ENCODE measurements at places on chromosomes 5 and 9.

- no peak for DNase-seq
These were observed 294.5 kb downstream of the CTNND2 start for GRCh38 chr5:11609570-11610303.

GRCh38 chr5:172439785-172440477 is 14.4 kb downstream of the SH3PXD2B start:
- DNase-seq, result no peak

DNA sequence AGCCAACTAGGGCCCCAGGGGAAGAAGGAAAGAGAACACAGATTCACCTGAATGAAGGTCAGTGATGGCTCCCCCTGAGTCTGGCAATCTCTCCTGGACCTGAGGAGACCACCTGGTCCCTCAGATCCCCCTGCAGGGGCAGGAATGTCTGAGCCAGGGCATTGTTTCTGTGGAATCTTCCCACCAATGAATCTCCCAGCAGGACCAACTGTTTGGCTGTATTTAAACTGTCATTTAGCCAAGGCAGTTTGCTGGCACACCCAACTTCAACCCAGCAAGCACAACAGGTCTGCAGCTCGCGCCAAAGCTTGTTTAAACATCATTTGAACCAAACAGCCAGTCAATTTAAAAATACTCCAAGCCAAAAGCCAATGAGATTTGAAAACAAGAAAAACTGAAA is 92.6 kb downstream of the SH3TC2 start:
- no peak for DNase-seq

DNA sequence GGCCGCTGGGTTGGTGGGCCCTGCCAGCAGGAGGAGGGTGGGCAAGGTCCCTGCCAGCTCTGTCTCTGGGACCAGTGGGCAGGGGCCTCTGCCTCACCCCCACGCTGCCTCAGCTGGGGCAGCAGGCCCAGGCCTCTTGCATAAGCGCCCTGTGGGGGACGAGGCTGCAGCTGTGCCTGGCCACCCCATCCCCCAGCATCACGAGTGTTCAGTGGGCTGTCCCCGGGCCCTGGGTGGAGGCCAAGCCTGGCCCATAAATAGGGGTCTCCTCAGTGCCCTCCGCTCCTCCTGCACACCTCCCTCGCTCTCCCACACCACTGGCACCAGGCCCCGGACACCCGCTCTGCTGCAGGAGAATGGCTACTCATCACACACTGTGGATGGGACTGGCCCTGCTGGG is at the start of gene PTGDS:
TSS of gene PTGDS (plus strand) at position 282 of the 400 bp plus-strand sequence. CDS start at position 357, 75 bp downstream.
- no peak for DNase-seq

DNA sequence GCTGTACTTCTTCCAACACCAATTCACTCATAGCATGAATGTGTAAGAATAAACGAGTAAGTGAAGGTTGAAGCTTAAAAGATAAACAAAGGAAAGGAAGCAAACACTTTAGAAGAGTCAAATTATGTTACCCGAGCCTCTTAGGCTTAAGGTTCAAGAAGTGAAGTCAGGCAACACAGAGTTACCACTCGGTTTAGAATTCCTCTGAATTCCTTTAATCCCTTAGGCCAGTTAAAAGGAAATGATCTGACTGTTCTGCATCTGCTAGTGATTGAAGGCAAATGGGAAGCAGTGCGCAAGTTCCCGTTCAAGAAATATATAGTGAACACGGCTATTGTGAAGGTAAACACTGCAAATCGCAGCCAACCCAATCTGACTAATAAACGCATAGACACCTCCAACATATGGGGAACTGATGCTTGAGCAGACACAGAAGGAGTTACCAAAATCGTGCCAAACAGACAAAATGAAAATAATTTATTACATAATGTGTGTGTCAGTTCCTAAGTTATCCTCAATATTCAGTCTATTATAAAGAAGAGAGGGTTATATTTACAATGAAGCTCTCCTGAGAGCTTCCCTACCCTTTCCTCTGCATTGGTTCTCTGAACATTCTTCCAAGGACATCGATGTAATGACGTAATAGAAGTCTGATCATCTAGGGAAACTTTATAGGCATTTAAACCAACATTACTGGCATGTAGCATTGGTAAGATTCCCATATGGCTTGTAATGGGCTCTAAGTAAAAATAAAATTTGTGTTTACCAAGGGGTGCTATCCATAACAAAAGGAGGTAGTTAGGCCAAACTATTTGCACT is 837.1 kb upstream of the ZNF608 start:
- no peak for DNase-seq

DNA sequence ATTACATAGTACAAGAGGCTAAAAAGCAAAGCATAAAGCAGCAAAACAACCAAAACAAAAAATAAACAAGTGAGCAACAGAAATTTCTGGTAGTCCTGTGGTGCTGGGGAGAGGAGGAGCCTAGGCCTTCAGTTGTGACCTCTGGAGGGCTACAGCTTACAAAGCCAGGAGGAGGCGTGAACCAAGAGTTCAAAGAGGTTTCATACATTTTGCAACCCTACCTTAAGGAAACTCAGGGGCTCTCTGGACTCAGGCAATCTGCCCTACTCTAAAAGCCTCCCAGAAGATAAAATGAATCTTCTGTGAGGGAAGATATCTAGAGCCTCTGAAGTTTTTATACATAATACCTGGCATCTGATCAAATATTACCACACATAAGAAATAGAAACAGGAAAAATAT is 187.4 kb downstream of the AGTPBP1 start:
- no peak for DNase-seq

DNA sequence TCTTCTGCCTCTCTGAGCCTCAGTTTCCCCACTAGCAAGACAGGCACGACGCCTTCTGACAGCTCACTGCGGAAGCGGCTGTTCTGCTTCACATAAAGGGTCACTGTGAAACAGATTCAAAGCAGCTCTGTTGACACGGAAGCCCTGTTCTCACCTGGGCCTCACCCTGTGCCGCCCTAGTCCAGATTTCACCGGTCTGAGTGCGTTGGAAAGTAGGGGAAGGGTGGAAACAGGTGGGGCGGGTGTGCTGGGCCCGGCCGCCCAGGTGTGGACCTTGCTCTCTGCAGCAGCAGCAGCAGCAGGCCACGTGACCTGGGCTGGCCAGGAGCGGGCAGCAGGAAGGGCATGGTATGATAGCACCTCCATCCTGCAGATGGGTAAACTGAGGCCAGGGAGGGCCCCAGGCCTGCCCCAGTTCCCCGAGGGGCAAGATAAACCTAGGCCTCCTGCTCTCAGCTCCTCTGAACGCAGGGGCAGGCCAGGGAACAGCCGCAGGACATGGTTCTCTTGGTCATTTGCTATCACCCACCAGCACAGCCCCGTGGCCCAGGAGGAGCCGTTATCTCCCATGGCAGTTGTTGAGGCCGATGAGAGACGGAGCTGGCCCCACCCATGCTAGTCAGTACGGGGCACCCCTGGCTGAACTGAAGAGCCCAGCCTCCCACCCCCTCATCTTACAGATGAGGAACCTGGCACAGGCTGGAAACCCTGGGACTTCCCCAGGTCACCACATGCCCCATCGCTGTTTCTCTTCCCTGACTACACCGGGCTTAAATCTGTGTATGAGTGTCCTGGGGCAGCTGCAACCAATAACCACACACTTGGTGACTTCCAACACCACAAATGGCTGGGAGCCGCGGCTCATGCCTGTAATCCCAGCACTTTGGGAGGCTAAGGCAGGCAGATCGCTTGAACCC is 12.1 kb downstream of the PTGES2 start:
- no peak for DNase-seq

GRCh38 chr9:69045821-69046220 is 10.3 kb downstream of the FXN start:
- no peak for DNase-seq

- no peak for DNase-seq
These were observed 182.5 kb downstream of the NTRK2 start for GRCh38 chr9:84851935-84852585.

GRCh38 chr5:176747670-176748072 is 62.7 kb upstream of the UNC5A start:
- no peak for DNase-seq

DNA sequence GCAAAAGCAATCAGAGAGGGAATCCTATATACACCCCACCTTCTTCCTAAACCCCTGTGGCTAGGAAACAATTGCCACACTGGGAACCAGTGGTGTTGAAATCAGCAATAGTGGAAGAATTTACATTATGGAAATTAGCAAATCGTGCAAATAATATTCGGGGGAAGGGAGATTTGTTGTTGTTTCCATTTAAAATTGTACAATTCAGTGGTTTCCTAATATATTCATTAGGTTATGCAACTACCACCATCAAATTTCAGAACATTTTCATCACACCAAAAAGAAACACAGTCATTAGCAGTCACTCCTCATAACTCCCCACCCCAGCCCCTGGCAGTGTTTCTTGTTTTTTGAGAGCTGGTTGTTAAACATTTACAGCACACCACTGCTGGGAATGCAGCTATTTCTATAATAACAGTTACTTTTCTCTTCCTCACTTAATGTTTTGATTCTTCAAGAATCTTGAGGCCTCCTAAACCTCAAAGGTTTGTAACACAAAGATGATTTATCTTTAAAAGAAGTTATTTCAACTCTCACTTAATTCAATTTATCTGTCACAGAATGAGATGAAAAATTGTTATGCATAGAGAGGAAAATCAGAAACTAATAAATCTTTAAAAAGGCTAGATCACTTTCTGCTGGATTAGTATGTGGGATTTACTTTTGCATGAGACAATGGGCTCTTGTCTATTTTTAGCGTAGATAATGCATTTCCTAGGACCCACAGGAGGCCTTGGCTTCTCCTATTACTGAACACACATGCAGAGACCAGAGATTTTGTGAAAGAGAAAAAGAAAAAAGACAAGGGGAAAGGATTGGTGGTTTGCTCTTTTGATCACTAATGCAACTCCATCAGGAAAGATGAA is 91.8 kb upstream of the DAPK1 start:
- no peak for DNase-seq

DNA sequence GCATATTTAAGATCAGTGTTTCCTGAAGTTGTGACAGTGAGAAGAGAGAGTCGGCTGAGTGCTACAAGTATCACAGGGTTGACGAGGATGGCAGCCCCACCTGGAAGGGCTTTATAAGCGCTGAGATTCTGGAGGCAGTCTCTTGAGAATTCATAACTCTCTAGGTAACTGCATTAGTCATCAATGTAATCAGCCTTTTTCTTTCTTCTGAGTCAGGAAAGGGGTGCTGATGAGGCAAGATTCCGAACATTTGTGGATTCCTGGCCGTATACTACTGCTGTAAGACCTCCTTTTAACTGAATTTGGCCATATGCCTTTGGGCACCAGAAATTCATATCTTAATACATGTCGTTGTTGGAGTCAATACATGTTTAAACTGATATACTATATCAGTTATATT is 6.6 kb upstream of the RNF20 start:
- DNase-seq, result no peak

DNA sequence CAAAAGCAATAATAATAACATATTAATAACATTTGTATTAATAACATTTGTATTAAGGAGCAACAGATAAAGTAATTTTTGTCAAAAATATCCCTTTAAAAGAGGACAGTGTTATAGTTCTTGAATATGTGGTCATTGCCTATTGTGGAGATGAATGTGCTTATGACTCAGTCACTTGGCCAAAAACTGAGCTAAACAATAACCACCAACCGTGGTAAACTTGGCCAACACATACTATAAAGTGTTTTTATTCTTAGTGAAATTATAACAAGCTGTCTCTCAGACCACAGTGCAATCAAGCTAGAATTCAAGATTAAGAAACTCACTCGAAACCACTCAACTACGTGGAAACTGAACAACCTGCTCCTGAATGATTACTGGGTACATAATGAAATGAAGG is 159.2 kb upstream of the PLPPR1 start:
- no peak for DNase-seq

DNA sequence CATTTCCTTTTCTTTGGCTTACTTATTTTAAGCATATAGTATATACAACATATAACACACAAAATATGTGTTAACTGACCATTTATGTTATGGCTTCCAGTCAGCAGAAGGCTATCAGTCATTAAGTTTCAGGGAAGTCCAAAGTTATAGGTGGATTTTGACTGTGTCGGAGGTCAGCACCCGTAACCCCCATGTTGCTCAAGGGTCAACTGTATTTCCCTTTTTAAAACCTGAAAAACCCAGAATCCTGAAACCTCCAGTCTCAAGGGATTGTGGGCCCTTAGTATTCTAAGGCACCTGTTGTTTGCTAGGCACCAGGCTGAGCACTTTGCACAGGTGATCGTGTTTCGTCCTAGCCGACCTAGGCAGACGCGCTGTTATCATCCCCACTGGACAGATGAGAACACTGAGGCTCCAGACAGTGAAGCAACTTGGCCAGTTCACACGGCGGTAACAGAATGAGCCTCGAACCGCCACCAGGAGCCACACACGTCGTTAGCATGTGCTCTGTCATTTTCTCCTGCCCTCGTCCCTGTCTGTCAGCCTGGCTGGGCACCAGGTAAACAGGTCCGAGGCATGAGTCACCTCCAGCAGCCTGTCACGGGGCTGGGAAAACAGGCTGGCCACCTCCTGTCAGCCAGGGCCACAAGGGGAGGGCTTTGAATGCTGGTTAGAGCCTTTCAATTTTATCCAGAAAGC is 39.9 kb downstream of the DUSP1 start:
- DNase-seq, result no peak

GRCh38 chr9:79619930-79620329 is 48.2 kb downstream of the TLE4 start:
- DNase-seq, result no peak

DNA sequence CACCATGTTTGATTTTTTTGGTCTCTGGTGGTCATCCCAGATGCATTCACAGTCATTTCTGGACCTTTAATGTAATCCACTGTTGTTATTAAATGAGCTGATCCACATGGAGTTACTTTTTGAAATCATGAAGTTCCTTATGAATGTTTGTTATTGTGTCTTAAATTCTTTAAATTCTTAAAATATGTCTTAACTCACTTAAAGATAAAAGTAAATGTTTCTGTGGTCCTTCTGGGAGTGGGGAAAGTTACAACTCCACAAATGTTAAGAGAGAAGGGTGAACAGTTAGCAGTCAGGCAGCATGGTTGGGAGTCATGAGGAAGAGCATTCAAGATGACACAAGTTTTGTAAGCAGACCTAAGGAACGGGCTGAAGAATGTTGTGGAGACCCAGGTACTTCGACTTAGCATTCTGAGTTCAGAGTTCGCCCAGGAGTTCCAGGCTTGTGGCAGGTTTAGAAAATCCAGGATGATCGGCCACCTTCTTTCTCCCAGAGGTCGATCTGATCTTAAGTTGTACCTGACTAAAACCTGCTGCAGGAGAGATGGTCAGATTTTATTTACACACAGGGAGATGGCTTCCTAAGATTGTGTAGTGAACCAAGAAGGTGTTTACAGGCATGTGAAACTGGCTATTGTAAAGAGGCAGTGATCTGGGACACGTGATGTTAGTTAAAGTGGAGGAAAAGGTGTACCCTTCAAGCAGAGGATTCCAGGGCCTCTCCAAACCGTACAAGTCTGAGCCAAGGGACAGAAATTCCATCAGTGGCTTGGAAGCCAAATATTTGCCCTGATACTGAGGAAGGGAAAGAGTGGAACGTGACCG is 17.2 kb downstream of the SLC1A1 start:
- DNase-seq, result no peak

DNA sequence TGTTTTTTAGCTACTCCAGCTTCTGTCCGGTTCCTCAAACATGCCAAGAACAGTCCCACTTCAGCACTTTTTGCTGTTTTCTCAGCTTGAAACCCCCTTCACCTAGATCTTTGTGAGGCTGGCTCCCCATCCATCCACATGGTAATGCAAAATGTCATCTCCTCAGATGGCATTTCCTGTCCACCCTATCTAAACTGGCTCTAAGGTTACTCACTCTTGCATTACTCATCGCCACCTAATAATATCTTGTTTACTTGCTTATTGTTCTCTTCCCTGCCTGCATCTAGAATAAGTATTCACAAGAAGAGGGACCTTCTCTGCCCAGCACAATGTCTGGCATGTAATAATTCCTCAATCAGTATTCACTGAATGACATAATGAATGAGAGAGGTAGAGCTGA is 220.1 kb downstream of the FAM114A2 start:
- DNase-seq, result no peak

GRCh38 chr9:81971727-81972126 is 16.8 kb upstream of the SPATA31D1 start:
- no peak for DNase-seq
